A172 (cell line): ENCODE measurements at places on chromosomes 12 and 14.

DNA sequence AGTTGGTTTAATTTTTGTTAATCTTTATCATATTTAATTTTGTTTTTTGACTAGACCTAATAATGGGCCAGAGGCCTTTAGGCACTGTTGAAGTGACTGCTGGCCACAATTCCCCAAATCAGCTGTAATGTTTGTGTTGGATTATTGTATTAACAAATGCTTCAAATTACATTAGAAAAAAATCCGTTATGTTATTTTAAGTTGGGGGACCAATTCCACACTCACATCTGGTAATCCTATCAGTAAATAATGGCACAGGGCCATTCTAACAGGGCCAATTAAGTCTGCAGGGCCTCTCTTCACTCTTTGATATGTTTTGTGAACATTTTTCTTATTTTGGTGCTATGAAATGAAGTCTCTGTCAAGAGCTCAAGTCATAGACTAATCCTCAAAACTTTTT lies 39.6 kb downstream of the CHST11 start:
- DNase-seq = no peak

GRCh38 chr12:98464190-98464589 lies 51.2 kb upstream of the TMPO start:
- DNase-seq = no peak

GRCh38 chr12:94239332-94239993 lies 91.1 kb downstream of the PLXNC1 start:
- no peak for DNase-seq

DNA sequence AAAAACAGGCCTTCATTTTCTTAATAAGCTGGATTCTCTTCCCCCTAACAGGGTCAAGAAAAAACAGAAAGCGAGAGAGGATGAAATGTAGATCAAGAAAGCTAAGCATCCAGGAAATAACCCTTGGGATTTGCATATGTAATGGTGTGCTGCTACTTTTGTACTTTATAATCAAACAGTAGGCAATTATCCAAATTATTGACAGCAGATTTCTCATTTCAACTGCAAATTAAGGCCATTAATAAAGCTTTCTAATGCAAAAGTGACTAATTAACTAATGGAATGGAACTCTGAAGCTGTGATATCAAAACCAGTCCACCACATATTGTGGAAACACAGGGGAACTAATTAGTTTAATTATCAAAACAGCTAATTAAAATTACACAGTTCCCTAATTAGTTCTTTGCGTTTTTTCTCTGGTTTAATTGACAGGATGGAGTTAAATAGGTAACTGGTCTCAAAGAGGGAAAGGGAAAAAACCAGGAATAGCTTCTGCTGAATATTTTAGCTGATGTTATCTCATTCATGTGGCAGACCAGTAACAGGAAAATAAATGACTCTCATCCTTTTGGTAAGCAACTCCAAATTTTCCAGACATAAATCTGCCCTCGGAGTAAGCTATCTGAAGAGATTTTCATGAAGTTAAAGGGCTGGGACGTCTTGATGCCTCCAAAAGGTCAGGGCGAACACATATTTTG lies 182.7 kb upstream of the LMO3 start:
- no peak for DNase-seq

DNA sequence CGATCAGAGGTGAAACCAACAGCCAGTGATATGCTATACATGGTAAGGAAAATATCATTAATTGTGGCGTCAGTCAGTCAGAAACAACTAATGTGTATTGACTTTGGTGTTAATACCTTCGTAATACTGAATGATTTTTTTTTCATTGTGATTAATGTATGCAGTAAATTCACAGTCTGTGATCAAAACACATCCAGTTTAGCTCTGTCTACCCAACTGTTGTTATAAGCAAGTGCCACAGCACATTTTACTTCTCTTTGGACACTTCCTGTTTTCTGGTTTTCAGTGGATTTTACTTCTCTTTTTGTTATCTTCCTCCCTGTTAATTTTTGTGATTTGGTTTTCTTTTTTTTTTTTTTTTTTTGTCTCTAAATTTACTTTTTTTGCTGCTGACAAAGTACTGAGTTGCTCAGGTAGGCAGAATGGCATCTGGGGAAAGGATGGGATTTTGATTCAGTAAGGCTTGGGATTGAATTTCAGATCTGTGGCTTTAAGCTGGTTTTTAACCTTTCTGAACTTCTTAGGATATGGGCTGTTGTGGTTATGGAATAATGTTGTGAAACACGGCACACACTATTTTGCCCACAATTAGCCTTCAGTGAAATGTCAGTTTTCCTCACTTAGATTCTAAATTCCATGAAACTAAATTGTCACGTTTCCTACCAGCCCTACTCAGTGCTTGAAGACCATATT lies 604 bp downstream of the GLIPR1 start:
- peak; percentile 16 for DNase-seq

DNA sequence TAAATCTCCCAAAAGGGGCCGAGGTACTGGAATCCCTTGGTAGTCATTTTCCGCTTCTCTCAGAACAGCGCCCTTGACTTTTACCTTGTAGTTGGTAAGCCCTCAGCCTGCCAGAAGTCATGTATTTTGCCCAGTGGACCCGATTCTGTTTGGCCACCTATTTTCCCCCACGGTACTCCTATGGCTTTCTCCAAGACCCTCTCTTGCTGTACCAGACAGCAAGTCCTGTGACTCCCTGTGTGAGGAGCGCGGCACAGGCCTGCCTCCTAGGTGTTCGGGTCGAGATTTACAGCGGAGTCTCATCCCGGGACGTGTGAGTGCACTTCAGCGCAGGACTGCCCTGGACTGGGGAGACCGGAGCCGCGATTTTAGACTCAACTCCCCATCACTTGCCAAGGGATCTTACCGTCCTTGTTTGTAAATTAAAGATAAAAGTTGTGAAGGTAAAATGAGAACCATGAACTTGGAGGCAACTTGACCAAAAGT lies 1.1 kb upstream of the MBD6 start:
- no peak for DNase-seq

DNA sequence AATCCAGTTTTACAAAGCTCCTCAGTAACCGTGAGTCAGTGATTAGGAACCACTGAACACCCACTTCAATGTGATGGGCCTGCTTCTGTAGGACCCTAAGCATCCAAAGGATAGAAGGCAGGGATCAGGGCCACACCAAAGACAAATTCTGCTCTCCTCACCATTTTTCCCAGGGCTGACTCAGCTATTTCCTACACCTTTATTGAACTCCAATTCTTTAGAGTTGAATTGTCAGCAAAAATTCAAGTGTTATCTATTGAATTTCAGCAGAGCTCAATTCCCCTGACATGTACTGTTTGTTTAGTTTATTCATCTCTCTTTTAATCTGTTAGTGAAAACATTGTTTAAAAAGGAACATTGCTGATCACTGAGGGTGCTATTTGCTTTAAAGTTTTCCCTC lies 457.7 kb upstream of the TMPO start:
- no peak for DNase-seq

- DNase-seq = no peak
Measured at GRCh38 chr12:65593239-65593701, 231.0 kb upstream of the HMGA2 start.

DNA sequence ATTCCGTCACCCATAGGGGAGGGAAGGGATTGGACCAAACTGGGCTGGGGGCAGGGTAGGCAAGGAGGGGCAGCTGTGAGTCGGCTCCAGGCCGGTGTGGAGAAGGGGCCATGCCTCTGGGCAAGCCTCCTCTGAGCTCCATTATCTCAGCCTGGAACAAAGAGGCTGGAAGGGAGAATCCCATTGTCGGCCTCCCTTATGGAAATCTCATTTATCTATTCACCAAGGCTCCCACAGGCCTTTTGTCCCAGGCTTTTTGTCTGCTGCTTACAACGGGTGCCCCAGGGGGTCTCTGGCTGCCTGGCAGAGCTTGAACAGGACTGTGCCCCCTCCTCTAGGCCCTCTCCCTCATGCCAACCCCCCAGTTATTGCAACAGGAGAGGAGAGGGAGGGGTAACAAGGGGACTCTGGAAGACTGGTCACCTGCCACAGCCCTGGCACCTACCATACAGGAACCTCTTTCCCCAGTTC lies 19.5 kb downstream of the FIGNL2 start:
- no peak for DNase-seq

DNA sequence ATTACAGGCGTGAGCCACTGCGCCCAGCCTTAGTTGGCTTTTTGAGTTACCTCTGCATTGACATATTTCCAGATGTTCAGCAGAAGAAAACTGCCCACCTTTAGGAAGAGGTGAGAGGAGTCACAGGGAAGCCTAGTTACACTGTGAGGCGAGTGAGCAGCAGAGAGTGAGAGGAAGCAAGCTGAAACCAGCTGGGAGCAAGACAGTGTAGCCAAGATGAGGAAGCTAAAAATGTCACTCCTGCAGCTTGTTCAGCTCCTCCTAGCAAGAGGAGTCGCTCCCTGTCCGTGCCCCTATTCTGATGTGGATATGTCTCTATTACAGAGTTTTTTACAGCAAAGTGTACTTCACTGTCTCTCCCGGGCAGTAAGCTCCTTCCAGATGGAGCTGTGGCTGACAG lies 127.6 kb downstream of the GXYLT1 start:
- no peak for DNase-seq

DNA sequence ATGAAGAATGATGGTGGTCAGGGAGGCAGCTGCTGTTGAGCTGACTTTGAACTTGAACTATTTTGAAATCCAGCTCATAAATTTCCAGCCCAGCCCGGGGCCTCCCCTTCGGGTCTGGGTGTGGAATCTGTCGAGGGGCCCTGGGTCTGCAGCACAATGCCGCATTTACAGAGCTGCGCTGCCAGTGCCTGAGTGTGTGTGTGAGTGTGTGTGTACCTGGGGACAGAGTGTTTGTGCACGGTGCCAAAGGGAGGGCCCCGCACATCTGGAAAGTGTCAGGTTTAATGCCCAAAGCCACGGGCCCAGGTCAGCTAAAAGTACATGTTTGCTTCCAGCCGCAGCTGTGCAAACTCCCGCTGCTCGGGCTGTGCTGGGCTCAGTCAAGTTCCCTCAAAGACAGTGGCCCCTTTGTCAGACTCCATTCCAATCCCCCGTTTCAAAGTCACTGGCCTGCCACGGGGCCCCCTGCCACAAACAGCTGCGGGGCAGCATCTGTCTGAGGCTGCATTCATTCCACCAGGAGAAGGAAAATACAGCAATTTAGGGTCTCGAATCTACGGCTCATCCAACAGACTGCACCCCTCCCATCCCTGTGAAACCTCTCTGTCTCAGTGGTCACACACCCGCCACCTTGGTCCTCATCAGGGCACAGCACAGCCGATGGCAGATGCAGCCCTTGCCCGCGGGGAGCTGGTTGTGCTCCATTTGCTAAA lies 16.3 kb upstream of the RFLNA start:
- DNase-seq = no peak

- peak; percentile 71 for DNase-seq
Measured at GRCh38 chr14:68191567-68192321, 372.2 kb downstream of the RAD51B start.

DNA sequence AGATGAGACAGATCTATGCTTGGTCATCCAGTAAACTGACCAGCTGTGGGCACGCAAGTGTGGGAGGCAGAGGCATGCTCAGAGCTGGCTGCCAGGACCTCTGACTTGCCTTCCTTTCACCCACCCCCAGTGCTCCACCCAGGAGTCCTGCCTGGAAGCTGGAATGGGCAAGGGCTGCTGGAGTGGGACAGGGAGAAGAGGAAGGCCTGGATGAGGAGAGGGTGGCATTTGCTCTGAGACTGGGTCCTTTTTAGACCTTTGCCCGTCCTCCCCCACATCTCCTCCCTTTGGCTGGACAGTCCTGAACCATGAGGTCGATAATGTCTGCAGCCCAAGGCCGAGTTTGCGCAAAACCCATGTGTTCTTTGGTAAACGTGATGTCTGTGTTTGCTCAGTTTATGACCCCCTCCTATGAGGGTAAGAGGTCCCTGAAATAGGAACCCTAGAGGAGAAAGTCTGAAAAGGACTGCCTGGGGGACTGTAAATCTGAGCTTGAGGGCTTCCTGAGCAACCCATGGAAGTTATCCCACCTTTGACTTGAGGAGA lies 3.8 kb upstream of the INHBE start:
- no peak for DNase-seq

GRCh38 chr12:13195250-13195649 lies 1.3 kb upstream of the EMP1 start:
- no peak for DNase-seq

- no peak for DNase-seq
Measured at GRCh38 chr14:29846339-29847055, 81.2 kb downstream of the PRKD1 start.

DNA sequence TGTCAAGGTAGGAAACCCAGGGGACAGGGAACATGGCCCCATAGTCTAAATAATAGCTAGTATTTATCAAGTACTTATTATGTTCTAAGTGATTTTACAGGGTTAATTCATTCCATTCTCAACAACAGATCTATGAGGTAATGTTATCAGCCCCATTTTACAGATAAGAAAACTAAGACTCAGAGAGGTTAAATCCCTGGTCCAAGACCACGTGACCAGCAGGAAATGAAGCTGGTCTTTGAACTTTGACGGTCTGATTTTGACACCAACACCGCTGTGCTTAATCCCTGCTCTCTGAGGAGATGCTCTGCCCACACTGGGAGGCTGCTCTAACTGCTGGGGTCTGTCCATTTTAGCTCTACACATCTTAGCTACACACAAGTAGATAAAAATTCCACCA lies 253.5 kb downstream of the SPTSSA start:
- no peak for DNase-seq

DNA sequence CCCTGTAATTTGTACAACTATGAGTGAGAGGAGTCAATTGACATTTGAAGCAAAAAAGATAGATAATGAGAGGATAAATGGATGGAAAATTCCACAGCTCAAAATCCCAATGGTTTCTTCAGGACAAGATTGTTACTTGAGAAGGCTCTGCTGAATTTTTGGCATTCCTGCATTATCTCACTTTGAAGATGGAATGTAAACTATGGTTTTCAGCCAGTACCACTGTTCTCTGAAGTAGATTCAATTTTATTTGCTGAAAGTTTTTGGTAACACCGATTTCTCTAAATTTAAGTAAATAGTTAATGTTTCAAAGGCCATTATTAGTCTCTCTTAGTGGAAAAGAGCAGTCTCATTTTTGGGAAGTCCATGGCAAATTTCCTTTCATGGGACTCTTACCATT lies 121.9 kb upstream of the SLC38A2 start:
- peak; percentile 64 for DNase-seq

GRCh38 chr12:62724947-62725451 lies 210.0 kb downstream of the PPM1H start:
- DNase-seq = peak; percentile 97

- peak; percentile 48 for DNase-seq
Measured at GRCh38 chr14:65910108-65910786, 497.7 kb downstream of the FUT8 start.
